ENCODE measurements at places on chromosomes 2 and 18.

- no peak for DNase-seq
Observed at GRCh38 chr18:1392046-1392445, 487.4 kb downstream of the ADCYAP1 start.

DNA sequence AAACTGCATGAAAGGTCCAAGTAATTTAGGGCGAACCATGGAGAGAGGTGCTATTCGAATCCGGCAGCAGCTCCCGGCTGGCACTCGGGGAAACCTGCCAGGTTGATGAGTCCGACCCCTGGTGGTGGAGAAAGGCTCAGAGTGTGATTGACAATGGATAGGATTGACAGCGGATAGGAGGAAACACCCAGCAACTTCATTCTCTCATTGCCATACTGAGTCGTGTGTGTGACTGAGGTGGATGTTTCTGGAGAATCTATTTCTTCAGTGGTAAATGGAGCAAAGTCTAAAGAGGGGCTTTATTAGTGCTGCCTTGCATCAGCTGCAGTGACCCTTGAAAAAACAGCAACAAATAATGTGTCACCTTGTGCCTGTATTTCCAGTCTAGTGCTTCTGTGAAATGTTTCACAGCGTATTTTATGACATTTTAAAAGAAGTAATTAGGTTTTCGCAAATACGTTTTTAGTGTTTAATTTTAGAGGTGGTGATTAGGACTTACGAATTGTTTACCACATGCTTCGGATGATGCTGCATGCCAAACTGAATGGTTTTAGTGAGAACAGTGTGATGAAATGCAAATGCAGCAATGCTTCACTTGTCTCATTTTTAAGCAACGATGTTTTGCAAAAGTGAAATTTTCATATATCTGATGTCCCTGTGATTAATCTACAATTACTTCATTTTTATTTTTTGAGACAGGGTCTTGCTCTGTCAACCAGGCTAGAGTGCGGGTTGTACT lies 102.0 kb downstream of the DCDC2C start:
- DNase-seq, result no peak

DNA sequence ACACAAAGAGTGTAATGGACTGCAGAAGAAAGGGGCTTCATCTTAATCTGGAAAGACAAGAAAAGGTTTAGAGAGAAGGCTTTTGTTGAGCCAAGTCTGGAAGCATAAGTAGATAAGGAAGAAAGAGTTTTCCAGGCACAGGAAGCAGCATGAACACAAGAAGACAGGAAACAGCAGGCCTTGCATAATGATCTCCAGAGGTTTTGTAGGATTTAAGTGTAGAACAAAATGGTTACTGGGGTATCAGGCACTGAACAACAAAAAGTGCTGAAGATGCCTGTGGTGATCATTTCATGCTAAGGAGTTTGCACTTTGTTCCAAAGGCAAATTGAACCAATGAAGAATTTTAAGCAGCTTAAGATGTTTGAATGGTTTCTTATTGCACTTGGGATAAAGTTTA lies 281.6 kb upstream of the TANK start:
- no peak for DNase-seq

- no peak for DNase-seq
Observed at GRCh38 chr18:31302991-31303390, 15.0 kb upstream of the DSG1 start.

DNA sequence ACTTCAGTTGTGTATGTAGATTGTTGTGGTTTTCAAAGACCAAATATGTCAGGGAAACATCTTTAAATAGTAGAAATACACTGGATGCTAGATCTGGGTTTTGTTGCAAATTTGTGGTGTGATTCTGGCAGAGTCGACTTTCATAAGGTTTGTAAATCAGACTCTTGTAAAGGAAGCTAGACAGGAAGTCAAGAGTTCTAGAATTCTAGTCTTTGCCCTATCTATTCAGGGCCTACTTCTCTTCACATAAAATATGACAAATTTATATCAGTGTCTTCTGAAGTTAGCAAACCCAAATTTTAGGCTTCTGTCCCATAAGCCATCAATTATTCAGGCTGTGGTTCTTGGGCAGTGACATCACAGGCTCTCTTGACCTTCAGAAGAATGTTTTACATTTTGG lies 1579.2 kb upstream of the PIK3C3 start:
- DNase-seq, result no peak

DNA sequence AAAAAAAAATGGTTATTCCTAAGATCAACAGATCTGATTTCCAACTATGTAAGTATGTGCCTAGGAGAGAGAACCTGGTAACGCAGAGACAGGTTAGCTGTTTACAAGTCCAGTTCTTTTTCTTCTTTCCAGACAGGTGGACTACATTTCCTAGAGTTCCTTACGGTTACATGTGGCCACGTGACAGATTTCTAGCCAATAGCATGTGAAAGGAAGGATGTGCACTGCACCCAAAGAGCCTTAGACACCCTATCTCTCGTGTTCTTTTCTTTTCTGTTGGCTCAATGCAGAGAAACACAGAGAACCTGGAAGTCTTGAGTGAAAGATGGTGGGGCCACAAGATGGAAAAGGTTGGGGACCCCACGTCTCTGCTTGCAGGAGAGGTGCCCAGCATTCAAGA lies 375.9 kb downstream of the TNS1 start:
- DNase-seq, result no peak

GRCh38 chr18:23238152-23238531 lies 102.9 kb downstream of the CABLES1 start:
- no peak for DNase-seq

- DNase-seq, result no peak
Observed at GRCh38 chr2:19070886-19071285, 287.5 kb downstream of the OSR1 start.

DNA sequence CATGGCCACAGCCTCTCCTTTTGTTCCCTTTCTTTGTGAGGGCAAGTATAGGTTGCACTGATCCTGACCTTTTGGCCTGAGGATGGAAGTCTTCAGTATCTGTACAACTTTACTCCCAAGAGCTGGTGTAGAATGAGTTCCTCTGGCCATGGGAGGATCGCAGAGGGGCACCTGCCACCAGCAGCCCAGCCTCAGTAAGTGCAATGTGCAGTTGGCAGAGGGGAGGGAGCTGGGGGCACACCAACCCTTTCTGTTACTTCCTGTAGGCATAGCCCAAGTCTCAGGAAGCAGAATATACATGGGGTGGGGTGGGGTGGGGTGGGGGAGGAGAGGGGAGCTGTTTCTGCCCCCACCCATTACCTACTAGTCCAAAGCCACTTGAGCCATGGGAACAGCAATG lies 65.1 kb upstream of the AQP4 start:
- DNase-seq, result no peak

- DNase-seq, result no peak
Observed at GRCh38 chr2:54208364-54209240, 47.4 kb downstream of the TSPYL6 start.

- no peak for DNase-seq
Observed at GRCh38 chr2:84556190-84556589, 39.9 kb downstream of the DNAH6 start.

DNA sequence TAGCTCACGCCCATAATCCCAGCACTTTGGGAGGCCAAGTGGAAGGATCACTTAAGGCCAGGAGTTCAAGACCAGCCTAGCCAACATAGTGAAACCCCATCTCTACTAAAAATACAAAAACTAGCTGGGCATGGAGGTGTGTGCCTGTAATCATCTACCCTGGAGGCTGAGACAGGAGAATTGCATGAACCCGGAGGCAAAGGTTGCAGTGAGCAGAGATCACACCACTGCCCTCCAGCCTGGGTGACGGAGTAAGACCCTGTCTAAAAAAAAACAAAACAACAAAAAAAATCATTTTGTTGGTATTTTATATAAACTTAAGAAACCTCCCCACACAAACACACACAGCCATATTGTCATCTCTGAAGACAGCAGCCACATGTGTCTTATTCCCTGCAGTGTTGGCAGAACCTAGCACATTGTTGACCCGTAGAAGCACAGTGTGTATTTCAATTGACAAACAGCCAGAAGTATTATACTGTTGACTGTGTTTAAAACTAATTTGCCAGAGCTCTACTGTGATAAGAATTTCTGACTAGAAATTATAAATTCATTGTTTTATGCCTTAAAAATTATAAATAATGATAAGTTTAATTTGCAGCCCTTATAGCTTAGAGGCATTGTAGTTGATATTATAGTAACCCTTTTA lies 68.1 kb downstream of the DNAJC10 start:
- DNase-seq, result no peak

DNA sequence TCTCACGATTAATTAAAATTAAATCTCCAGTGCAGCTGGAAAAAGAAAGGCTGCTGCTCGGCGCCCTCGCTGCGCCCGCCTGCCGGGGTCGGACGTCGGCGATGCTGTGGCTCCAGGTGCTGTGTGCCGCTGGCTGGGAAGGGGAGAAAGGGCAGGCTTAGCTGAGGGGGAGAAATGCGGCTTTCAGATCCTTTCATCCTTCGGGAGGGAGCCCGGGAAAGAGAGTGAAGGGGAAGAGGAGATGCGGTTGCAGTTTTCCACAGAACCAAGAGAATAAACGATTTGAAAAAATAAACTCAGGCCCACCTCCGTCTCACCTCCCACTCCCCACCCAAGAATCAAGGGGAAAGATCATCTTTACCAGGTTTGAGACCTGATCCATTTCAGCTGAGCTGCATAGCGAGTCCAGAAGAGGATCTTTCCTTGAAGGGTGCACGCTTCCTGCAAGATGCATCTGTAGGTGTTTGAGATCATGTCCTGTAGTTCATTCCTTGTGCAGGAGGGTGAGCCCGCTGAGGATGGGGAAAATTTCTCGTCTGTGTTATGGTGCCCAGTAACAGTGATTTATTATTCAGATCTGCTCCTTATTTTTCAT lies 495 bp downstream of the TMEM169 start:
- DNase-seq, result no peak

DNA sequence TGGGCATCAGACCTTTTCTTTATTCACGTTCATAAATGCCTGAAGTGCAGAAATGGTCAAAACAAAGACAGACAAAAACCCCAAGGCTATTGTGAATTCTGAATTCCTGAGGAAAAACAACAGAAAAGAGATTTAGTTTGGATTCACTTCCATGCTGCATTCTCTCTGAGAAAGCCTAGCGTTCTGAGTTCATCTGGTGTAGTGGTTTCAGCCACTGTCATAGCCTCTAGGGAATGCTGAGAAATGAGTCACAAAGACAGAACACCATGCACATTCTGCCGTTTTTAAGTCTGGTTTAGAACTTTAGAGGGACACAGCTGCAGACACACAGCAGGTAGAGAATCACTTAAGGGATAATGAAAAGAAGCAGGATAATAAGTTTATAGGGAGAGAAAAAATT lies 93.8 kb downstream of the LRP1B start:
- DNase-seq, result no peak

DNA sequence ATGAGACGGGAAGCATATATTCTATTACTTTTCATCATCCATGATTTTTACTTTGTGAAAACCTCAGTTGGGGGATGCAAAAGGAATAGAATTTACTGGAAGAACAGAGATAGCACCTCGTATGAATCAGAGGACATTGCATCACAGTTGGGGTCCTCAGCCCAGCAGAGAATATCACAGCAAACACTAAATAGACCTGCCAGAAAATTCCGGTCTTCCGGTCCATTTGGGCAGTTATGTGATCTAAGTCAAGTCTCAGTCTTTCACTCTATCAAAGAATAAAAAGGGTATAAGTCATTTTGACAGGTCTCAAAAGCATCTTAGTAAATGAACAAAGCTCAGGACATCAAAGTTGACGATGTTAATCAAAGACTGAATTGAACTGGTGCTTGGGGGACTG lies 1100.6 kb downstream of the DPP10 start:
- no peak for DNase-seq

DNA sequence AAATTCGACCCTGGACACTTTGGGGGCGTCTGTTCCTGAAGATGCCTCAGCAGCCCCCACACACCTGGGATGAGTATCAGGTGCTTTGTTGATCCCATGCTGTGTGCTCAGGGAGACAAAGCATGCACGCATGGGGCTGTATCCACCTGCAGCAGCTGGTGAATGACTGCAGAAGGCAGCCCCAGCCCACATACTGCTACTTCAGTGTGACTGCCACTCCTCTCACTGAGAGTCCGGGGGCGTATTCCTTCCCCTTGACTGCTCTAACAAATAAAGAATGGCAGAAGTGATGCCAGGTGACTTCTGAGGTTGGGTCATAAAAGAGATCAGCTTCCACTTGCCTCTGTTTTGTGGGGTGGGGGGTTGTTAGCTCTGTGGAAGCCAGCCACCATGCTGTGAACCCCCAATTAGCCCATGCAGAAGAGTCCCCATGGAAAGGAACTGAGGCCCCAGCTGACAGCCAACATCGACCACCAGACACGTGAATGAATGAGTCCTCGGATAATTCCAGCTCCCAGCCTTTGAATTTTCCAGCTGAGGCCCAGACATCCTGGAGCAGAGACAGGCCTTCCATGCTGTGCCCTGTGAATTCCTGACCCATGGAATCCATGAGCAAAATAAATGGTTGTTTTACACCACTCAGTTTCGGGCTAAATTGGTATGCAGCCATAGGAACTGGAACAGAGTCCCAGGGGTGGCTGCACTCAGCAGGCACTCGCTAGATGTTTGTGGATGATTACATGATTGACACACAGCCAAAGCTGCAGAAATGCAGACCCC lies 289.3 kb downstream of the CELF4 start:
- DNase-seq, result no peak

DNA sequence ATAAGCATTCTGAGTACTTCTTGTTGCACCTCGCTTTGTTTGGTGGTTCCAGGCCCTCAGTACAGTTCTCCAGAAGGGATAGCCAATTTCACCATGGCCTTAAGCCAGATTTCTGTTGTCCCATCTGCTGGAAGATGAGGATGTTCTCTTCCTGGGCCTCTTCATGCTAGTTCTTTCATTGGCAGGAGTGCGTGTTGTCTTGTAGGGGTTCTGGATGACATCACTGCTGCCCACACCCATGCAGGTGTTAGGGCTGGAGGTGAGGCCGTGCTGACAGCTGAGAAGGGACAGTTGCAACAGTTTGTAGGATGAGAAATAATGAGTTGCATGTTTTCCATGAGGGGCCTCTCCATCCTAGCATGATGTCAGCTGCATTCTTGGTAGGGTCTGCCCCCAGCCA lies 142.9 kb downstream of the LDLRAD4 start:
- no peak for DNase-seq

DNA sequence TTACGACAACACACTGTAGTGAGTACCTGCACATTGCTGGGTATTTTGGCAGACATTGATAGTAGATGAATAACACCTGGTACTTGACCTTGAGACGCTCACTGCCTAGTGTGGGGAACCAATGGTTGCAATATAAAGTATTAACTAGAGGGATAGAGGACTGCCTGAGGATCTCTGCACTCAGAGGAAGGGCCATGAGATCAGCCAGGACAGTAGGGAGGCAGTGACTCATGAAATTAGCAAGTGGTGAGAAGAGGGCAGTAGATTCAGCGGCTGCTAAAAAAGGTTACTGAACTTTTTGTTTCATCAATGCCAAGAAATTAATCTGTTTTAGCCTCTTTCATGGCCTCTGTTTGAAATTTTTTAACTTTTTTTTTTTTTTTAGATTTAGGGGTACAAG lies 250.8 kb upstream of the TCF4 start:
- DNase-seq, result no peak

DNA sequence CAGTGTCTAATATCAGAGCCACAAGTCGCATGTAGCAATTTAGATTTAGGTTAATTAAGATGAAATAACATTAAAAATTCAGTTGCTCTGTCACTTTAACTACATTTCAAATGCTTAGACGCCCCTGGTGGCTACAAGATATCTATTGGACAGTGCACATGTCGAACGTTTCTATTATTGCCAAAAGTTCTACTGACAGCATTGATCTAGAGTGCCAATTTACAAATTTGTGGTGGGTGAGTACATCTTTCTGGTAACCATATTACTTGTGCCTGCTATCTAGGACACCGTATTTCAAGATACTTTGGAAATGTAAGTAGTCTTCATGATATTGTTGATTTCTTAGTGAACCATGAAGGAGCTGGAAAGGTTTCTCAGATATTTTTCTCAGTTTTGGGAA lies 20.2 kb downstream of the PIK3C3 start:
- DNase-seq, result no peak

All from DMS153 (cell line).